Cerebellar nuclear complex (tissue), 1 donor: ENCODE measurements at places on chromosomes 5 and 9.

GRCh38 chr9:76646249-76646648 is 118.0 kb upstream of the PCA3 start:
- peak; percentile 60 for DNase-seq

- no peak for DNase-seq
These were observed 48.2 kb downstream of the IL31RA start for GRCh38 chr5:55899344-55899743.

- no peak for DNase-seq
These were observed 40.4 kb downstream of the ADAMTS2 start for GRCh38 chr5:179304871-179305270.

GRCh38 chr5:147972076-147972840 is 65.9 kb upstream of the C5orf46 start:
- DNase-seq, result no peak

- no peak for DNase-seq
These were observed 32.2 kb upstream of the PAM start for GRCh38 chr5:102722931-102723330.

- DNase-seq, result no peak
These were observed 657.0 kb upstream of the WWC1 start for GRCh38 chr5:167634432-167634831.
